ENCODE measurements at places on chromosomes 16 and 17.

- no peak for DNase-seq
Observed at GRCh38 chr17:41734139-41734948, at the start of gene HAP1. Gene HAP1, minus strand, starts transcription at chr17:41734643. Its CDS starts 9 bp downstream, at chr17:41734634.

DNA sequence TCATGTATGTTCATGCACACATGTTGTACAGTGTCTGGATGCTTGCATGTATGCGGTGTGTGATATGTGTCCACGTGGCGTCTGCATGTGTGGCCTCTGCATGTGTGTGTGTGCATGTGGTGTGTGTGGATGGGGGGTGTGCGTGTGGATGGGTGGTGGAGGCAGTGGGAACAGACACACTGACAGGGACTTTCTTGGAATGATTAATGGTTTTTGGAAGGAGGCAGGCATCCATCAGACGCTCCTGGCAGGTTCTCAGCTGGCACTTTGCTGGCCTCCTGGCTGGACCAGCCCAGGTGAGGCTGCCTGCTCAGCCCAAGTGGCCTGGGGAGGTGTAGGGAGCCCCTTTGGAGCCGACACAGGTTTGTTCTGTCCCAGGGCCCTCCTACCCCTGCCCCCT lies 121.2 kb upstream of the CIBAR2 start:
- DNase-seq: no peak

DNA sequence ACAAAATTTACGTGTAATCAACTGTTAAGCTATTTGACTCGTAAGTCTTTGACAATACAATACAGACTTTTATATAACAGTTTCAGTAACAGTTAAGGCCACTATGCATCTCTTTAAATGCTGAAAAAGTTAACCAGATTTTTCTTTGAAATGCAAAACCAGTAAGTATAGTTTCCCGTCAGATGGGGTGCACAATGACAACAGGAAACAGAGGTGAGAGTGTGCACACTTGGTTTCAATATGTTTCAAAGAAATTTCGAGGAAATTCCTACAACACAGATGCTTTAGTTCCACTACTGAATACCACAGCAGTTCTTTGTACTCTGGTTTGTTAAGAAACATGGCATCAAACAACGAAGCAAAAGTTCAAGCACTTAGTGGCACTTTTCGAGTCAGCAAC lies 48.4 kb downstream of the RNF157 start:
- DNase-seq: no peak

DNA sequence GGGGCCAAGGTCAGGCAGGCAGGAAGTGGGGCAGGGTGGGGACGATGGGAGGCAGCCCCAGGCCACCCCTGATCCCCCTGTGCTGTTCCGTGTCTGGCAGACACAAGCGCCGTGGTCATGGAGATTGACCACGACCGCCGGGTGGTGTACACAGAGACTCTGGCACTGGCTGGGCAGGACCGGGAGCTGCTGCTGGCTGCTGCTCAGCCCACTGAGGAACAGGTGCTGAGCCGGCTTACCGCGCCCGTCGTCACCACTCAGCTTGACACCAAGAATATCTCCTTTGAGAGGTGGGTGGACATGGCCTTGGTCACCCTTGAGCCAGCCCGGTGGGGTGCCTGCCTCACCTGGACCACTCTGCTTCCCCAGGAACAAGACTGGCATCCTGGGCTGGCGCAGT lies 13.7 kb downstream of the CORO6 start:
- DNase-seq: no peak

GRCh38 chr17:59149841-59150511 lies 5.0 kb downstream of the SKA2 start:
- DNase-seq: no peak

- peak; percentile 62 for DNase-seq
Observed at GRCh38 chr17:31248986-31249834, 47.8 kb downstream of the OMG start.

GRCh38 chr16:89166696-89167424 lies 4.7 kb upstream of the CDH15 start:
- no peak for DNase-seq

DNA sequence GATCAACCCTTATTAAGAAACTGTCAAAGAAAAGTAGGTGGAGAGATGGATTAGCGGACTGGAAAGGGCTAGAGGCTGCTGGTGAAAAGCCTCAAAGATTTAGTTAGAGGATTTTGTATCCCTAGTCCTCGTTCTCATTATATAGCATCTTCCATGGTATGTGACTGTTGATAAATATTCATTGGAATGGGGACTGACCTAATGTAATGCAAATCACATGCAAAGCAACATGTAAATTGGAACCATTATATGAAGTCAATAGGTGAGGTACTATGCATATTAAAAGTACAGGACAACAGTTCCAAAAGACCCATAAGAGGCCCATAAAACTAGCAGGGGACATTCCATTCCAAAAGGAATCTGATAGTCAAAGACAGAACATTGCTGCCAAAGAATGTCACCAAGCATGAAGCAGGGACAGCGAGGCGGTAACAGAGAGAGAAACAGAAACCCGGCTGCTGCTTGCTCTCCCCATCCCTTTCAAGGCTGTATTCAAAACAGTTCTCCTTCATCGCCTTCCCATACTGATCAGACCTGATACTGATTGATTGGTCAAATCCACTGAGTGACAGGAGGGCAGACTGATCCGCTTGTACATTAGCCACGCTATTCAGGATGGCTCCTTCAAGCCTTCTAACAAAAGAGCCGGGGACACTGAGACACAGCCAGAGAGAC lies 44.5 kb downstream of the SOX9 start:
- DNase-seq: no peak

GRCh38 chr17:72099919-72100318 lies 20.9 kb upstream of the SOX9 start:
- no peak for DNase-seq

DNA sequence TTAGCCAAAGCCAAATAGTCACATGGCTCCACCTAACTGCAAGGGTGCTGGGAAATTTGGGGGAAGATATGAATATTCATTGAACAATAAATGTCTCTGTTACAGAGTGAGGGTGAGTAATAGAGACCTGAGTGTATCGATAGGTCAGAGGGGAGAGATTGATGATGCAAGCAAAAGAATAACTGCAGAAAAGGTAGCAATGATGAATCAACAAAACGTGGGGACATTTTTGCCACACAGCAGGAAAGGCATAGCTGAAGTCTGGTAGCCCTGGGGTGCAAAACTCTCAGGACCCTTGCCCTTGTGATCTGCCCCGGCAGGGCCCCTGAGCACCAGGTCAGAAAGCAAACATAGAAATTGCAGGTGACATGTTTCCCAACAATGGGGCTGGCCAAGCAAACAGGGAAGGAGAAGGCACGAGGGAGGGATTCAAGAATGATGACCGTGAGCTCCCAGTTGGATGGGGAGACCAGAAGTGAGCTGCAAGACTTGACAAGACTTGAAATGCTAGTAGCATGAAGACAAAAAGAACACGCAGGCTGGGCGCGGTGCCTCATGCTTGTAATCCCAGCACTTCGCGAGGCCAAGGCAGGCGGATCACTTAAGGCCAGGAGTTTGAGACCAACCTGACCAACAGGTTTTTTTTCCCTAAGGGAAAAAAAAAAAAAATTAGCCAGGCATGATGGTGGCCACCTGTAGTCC lies 12.7 kb upstream of the HERPUD1 start:
- DNase-seq: no peak

- DNase-seq: no peak
Observed at GRCh38 chr17:15108992-15109391, 156.1 kb downstream of the PMP22 start.

DNA sequence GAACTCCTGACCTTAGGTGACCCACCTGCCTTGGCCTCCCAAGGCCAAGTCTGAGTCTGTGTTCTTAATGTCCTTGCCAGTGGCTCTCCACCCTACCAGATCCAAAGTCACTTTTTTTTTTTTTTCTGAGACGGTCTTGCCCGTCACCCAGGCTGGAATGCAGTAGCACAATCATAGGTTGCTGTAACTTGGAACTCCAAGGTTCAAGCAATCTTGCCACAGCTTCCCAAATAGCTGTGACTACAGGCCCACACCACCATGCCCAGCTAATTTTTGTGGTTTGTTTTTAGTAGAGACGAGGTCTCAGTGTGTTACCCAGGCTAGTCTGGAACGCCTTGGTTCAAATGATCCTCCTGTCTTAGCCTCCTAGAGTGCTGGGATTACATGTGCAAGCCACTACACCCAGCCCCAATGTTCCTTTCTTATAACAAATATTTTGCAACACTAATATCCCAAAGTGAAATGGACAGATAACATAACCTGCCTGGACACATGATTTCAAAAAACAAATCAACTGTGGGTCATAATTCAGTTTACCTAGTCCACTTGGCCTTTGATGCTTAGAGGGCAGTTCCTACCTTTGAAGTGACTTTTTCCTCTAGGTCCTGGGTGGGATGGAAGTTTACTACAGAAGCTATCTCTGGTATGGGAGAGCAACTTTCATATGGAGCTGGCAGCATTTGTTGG lies 4.0 kb upstream of the RAPGEFL1 start:
- DNase-seq: no peak

DNA sequence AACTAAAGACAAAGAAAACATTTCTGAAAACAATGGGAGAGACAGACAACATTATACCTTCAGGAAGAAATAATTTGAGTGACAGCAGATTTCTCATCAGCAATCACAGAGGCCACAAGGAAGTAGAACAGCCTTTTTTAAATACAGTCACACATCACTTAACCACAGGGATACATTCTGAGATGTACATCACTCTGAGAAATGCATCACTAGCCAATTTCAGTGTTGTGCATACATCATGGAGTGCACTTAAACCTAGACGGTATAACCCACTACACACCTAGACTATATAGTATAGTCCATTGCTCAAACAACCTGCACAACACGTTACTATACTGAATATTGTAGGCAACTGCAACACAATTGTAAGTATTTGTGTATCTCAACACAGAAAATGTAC lies 24.9 kb upstream of the ALOX12 start:
- no peak for DNase-seq

GRCh38 chr16:62642677-62643076 lies 606.4 kb upstream of the CDH8 start:
- DNase-seq: no peak

- DNase-seq: no peak
Observed at GRCh38 chr17:9828296-9829295, 2.9 kb downstream of the GLP2R start.

DNA sequence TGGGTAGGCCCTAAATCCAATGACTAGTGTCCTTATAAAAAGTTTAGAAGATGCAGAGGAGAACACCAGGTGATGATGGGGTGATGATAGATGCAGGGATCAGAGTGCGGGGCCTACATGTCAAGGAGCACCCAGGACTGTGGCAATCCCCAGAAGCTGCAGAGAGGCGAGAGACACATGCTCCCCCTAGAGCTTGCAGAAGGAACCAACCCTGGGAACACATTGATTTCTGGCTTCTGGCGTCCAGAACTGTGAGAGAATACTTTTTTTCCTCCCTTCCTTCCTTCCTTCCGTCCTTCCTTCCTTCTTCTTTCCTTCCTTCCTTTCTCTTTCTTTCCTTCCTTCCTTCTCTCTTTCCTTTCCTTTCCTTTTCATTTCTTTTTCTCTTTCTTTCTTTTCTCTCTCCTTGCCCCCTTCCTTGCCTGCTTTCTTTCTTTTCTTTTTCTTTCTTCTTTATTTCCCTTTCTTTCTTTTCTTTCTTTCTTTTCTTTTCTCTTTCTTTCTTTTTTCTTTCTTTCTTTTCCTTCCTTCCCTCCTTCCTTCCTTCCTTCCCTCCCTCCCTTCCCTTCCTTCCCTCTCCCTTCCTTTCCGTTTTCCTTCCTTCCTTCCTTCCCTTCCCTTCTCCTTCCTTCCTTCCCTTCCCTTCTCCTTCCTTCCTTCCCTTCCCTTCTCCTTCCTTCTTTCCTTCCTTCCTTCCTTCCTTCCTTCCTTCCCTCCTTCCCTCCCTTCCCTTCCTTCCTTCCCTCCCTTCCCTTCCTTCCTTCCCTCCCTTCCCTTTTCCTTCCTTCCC lies 134.3 kb downstream of the HAPSTR1 start:
- no peak for DNase-seq

- DNase-seq: no peak
Observed at GRCh38 chr16:59878479-59878878, 1144.4 kb upstream of the GOT2 start.

DNA sequence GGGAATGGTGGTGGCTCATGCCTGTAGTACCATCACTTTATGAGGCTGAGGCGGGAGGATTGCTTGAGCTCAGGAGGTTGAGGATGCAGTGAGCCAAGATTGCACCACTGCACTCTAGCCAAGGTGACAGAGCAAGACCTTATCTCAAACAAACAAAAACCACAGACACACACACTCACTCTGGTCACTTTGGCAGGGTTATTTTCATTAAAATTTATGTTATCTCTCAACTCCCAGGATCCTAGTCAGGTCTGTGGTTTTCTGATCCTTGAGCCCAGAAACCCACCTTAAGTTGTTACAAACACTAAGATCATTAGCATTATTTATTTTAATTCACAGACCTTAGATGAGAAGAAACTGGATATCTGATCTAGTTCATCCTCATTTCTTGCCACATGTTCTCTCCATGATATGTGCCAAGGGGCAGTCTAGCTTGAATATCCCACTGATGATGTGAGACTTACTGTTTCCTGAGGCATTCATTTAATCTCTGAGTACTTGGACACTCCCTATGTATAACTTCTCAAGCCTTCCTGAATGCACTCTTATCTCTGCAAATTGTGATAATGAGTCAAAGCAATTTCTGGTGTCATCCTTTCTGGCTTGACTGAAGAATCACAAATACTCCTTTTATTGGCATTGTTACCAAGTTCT lies 9.6 kb downstream of the ABHD15 start:
- no peak for DNase-seq

DNA sequence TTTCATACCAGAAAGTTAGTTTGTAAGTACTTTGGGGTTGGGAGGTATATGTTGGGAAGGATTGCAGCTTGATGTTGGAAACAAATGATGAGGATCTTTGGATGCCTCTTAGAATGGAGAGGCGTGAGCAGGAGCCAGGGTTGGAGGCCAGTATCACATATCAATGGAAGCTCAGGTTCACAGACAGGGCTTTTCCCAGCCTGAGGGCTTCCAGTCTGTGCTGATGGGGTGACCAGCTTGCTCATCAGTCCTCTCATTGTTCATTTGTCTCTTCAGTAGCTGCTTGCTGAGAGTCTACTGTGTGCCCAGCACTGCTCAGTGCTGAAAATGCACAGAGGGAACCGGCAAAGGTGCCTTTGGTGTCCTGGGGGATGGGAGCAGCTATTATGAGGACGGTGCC lies 5.8 kb downstream of the DNAAF1 start:
- DNase-seq: no peak

GRCh38 chr16:12551530-12551929 lies 252.2 kb downstream of the CPPED1 start:
- no peak for DNase-seq

- DNase-seq: no peak
Observed at GRCh38 chr16:82373976-82374375, 204.0 kb upstream of the MPHOSPH6 start.

- DNase-seq: no peak
Observed at GRCh38 chr17:46122486-46122871, 70.8 kb downstream of the KANSL1 start.

GRCh38 chr17:4178651-4179050 lies 35.7 kb downstream of the CYB5D2 start:
- no peak for DNase-seq

- no peak for DNase-seq
Observed at GRCh38 chr17:2485543-2485942, 26.1 kb downstream of the METTL16 start.

All from amniotic stem cell (primary cell).